ENCODE measurements at places on chromosomes 6 and 20.

DNA sequence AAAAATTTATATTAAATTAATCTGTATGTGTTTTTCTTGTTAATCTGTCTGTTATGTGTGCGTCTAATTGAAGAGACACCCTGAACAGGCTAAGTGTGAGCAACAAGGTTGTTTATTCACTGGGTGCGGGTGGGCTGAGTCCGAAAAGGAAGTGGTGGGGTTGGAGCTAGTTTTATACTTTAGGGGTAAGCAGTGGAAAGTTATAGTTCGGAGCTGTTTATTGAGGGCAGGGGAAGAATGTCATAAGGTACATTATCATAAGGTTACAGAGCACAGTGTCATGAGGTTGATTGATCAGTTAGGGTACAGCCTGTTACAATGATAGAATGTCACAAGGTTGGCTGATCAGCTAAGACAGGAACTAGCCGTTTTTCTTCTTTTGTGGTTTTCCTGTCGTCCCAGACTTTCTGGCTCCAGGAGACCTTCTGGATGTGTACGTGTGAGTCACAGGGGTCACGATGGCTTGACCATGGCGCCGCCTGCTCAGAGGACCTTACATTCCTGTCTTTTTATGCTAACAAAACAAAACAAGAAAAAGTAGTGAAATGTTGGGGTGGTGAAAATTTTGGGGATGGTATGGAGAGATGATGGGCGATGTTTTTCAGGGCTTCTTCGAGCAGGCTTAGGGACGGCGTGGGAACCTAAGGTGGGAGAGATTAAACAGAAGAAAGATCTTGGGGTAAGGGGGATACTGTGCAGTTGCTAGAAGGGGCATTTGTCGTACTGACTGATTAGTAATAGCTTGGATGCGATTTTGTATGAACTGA is 754.0 kb upstream of the ADGRB3 start:
- no peak for DNase-seq

DNA sequence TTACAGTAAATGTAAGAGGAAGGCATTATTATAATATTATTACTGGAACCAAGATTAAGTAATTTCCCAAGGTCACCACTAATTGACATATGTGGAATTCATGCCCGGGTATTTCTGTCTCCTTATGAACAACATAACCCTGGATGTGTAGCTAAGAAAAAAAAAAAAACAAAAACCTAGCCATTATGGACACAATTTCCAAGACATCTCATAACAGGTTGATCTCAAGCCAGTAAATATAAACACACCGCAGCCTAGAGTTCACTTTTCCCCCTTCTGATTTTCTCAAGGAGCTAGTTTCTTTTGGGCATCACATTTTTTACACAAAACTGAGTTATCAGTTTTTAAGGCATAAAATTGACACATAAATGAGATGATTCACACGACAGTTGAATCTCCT is 306.5 kb upstream of the RSPO3 start:
- no peak for DNase-seq

- DNase-seq = no peak
Observed at GRCh38 chr20:40949346-40949745, 79.3 kb upstream of the TOP1 start.

- DNase-seq = no peak
Observed at GRCh38 chr20:17786221-17786718, 86.5 kb downstream of the BANF2 start.

DNA sequence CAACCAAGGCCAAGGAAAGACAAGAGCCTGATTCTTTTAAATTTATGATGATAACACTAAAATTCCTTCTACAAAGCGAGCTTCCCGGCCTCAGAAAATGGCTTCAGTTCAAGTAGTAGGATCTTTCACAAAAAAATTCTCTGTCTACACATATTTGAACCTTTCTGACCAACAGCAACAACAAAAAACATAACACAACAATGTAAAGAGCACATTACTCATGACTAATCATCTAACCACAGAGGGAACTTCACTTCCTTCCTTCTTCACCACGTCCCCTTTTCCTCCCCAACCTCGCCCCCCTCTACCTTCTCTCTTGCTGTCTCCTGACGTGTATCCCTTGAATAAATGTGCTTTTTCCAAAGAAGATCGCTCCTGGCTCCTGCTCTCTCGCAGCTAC is 228.2 kb downstream of the MYLK4 start:
- no peak for DNase-seq

GRCh38 chr6:53829698-53830221 is 35.0 kb downstream of the LRRC1 start:
- no peak for DNase-seq

- DNase-seq = no peak
Observed at GRCh38 chr20:15673206-15673605, 900.0 kb downstream of the KIF16B start.

- DNase-seq = no peak
Observed at GRCh38 chr20:47392015-47392720, 35.7 kb upstream of the ZMYND8 start.

DNA sequence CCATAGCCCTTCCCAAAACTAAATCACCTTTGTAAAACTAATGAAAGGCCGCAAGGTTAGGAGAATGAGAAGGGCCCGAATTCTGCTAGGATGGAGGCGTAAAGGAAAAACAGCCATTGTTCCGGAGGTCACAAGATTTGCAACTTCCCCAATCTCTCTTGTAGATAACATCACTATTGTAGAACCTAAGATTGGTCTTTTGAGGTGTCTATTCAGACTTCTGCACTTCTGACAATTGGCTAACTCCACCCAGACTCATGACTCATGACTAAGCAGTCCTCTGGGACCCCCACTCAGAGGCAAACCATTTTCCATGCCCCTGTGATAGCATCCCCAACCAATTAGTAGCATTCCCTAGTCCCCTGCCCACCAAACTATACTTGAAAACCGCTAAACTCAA is 210.5 kb upstream of the SHLD1 start:
- DNase-seq = no peak

GRCh38 chr6:27863962-27864905 is 48.0 kb downstream of the OR2B2 start:
- DNase-seq = no peak

DNA sequence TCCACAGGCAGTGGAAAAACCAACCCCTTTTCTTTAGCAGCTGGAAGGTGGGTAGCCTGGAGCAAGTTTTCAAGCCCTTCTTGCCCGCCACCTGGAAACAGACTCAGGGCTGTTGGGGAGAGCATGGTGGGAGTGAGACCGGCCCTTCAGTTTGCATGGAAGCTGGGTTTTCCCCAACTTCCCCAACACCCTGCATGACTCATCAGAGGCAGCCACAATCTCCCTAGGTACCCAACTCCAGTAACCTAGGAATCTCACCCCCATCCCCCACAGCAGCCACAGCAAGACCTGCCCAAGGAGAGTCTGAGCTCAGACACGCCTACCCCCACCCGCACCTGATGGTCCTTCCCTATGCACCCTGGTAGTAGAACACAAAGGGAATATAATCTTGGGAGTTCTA is 86.3 kb upstream of the IRAK1BP1 start:
- no peak for DNase-seq
